Heart right ventricle (tissue), 16 donors: ENCODE measurements at places on chromosomes 2 and 18.

DNA sequence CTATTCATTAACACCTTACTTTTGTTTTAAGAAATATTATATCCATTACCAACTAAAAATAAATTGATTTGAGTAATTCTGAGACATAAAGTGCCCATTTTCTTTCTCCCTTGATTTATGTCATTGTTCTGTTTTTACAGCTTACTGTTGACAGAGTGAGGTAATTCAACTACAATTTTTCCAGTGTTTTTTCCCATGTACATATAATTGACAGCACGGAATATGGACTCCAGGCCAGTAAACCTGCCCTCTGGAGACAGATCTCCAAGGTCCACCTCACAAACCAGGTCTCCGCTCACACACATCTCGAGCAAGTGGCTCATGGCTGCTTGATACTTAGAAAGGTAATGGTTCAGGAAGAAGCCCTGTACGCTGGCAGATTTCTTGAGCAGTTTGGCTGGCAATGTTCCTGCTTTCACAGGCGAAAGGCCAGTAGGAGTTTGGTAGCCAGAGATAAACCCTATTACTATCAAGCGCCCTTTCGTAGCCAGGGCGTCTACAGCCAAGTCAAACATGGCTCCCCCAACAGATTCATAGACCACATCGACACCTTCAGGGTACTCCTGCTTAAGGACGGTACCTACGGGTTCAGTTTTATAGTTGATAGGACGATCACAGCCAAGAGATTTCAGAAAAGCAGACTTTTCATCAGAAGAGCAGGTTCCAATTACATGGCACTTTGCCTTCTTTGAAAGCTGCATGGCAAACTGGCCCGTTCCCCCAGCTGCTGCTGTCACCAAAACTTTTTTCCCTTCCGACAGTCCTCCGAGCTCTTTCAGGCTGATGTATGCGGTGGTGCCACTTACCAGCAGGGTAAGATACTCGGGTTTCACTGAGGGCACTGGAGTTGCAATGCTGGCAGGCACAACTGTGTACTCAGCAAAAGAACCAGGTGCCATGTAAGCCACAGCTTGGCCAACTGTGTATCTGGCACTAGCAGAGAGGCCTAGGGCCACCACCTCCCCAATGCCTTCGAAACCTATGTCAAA lies 7.4 kb downstream of the PTGR3 start:
- no peak for DNase-seq

- no peak for DNase-seq
These were observed 235.5 kb downstream of the GULP1 start for GRCh38 chr2:188527141-188527540.

GRCh38 chr18:53153800-53154199 lies 813.8 kb downstream of the DCC start:
- no peak for DNase-seq

DNA sequence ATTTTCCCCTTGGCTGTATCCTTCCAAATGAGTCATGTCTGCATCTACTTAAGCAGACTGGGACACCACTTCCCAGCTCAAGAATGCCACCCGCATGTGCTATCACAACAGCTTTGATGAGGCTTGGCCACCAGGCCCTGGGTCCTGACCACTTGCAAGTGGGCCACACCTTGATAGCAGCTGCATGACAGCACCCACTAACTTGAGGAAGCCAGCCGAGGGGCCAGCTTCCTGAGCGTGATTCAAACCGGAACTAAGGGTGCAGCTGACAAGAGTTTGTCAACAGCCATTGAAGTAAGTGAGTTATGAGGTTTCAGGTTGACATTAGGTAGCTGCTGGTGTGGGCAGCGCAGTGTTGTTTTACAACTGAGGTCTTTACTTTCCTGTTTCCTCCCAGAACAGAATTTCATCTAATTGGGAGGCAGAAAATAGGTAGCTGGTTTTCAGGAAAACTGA lies 54.4 kb downstream of the EPHA4 start:
- no peak for DNase-seq

GRCh38 chr2:200786826-200787225 lies 24.9 kb upstream of the BZW1 start:
- DNase-seq, result no peak

DNA sequence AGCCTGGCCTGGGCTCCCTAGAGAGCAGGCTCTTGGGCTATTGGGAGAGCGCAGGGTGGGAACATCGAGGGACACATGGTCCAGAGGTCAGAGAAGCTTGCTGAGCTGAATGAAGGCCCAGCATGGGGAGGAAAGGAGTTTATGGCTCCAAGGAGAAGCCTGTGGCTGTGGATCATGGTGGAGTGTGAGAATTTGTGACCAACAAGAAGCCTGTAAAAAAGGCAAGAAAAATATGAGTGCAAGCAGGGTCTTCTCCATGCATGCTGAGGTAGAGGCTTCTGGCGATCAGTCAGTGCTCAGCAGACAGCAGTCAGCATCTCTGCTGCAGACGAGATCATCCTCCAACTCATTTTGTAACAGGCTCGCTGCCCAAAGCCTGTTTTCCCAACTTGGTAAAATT lies 1.3 kb upstream of the SCYGR3 start:
- no peak for DNase-seq

GRCh38 chr2:217732992-217733391 lies 269.8 kb downstream of the TNS1 start:
- no peak for DNase-seq

DNA sequence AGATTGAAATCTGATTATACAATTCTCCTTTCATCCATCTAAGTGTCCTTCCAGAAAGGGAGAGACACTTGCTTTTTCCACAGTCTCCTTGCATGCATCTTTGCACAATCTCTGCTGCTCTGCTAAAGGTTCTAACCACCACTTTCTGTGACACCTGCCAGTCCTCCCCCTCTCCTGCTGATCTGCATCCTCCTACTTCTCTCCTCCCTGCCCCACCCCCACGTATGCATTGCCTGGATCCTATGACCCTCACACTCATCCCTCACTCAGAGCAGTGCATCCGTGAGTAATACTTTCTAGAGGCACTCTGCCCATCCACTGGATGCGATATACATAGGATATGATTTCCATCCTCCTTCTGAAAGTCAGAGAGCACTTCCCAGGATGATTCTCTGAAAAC lies 27.7 kb upstream of the TRAPPC8 start:
- no peak for DNase-seq

DNA sequence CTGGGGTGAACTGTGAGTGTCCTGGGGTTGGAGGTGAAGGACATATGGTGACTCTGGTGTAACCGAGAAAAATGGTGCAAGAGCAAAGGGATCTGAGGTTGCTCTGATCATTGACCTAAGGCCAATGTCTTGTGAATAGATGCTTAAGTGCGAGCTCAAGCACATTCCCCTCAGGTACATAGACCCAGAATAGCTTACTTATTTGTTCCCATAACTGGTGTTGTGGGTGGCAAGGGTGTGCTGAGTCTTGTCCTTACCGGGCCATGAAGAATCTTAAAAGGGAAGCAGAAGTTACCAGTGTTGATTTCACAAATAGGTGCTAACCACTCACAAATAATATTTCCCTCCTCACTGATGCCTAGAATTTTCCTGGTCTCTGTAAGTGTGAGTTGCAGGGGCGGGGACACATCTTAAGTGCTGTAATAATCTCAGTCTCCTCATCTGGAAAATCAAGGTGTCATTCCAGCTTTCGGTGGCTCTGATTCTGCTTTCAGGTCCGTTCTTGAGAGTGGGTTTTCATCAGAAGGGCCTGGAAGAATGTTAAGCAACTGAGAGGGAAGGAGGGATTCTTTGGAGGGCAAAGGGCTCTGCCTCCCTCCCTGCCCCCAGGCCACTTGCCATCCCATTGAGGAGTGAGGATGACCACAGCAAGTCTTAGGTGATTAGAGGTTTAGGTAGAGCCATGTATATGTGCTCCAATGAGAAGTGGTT lies 54.9 kb downstream of the LIPG start:
- no peak for DNase-seq

GRCh38 chr18:64886995-64887394 lies 738.1 kb upstream of the LINC00305 start:
- no peak for DNase-seq

DNA sequence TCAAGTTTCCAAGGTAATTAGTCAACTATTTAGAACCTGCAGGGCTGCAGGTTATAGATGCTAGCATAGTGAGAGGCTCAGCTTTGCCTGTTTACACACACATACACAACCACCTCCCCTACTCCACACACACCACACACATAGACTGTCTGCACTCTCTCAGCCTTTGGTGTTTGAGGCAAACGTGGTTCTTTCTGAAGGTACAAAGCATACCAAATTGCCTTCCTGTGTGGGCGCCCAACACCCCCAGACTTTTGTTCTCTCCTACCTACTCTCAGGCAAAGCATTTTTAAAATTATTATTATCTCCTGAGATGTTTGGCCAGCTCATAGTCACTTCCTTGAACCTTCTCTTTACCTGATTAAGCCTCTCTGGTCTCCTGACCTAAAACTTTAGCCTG lies 44.9 kb downstream of the MYO3B start:
- no peak for DNase-seq

GRCh38 chr2:241742320-241742939 lies 8.0 kb downstream of the D2HGDH start:
- DNase-seq, result no peak

GRCh38 chr2:121017396-121017795 lies 267.6 kb downstream of the TFCP2L1 start:
- DNase-seq, result no peak

DNA sequence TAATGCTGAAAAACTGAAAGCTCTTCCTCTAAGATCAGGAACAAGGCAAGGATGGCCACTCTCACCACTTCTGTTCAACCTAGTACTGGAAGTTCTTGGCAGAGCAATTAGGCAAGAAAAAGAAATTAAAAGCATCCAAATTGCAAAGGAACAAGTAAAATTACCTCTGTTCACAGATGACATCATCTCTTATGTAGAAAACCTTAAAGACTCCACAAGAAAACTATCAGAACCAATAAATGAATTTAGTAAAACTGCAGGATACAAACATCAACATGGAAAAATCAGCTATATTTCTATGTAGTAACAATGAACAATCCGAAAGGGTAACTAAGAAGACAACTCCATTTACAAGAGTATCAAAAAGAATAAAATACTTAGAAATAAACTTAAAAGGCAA lies 112.2 kb downstream of the CHN1 start:
- DNase-seq, result no peak

- no peak for DNase-seq
These were observed 494.2 kb downstream of the ARHGAP15 start for GRCh38 chr2:143623231-143623908.

- peak; percentile 41 for DNase-seq
These were observed 56.9 kb downstream of the BCL2 start for GRCh38 chr18:63262369-63263335.

DNA sequence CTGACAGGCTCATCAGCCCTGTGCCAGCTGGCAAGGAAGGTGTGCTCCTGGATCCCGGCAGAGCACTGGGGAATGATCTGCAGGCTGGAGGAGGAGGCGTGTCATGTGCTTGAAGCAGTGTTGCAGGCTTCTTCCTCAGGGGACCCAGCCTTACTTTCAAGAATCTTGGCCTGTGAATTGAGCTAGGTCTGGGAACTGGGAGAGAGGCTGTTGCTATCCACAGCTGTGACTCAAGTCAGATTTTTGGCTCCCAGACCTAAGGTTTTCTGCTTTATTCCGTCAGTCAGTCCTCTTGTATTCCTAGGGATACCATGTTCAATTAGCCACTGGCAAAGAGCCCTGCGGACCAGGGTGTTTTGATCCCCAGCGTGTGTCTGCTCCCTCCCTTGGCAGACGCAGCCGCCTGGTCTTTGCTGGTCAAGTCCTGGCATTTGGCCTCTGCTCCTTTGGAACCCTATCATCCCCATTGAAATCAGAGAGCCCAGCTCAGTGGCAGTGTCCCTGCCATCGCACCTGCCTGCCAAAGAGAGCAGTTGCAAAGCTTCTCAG lies 32.4 kb downstream of the ASB1 start:
- peak; percentile 53 for DNase-seq

- DNase-seq, result peak; percentile 65
These were observed 54.6 kb upstream of the GPR17 start for GRCh38 chr2:127591221-127591923.

DNA sequence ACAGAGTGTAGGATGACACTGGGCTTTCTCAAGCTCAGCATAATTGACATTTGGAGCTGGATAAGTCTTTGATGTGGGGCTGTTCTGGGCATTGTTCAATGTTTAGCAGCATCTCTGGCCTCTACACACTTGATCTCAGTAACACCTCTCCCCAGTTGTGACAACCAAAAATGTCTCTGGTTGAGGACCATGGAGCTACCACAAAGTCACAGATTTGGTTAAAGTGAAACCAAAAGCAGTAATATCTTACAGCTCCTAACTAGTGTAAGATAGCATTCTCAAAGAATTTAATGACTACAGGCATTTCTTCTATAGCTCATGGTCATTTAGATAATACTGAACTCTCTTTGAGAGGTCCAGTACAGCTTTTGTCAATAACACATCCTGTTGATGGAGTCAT lies 23.4 kb upstream of the PAX3 start:
- no peak for DNase-seq

DNA sequence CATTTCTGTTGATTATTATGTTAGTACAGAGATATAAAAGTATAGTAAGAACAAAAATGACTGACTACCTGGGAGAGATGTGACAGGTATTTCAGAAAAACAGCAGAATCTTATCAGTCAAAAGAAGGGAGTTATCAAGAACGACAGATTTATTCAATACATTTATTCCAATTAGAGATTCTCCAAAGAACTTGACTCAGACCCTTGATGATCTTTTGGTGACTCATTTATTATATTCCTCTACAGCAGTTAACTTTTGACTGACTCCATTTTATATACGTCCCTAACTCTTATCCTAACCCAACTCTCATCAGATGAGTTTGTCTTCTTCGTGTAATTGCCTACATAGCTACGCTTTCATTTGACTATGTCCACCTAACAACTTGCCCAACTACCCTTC lies 91.1 kb downstream of the C2orf74 start:
- DNase-seq, result no peak

GRCh38 chr2:70012887-70013286 lies 51.5 kb upstream of the ASPRV1 start:
- DNase-seq, result no peak

DNA sequence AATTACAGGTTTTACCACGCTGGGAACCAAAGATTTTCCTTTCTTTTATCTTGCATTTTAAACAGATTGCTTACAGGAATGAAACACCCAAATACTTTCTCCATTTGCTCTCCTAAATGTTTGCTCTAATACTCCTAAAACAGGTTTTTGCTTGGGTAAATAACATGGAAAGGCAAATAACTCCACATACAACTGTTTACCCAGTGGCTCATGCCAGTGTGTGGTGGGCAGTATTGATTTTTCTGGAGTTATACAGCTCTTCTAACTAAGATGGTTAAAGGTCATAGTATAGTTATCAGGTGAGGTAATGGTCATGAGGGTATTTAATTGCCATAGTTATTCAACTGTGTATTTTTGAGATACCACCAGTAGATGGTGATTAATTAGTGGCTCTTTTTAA lies 61.2 kb upstream of the RAB27B start:
- no peak for DNase-seq

DNA sequence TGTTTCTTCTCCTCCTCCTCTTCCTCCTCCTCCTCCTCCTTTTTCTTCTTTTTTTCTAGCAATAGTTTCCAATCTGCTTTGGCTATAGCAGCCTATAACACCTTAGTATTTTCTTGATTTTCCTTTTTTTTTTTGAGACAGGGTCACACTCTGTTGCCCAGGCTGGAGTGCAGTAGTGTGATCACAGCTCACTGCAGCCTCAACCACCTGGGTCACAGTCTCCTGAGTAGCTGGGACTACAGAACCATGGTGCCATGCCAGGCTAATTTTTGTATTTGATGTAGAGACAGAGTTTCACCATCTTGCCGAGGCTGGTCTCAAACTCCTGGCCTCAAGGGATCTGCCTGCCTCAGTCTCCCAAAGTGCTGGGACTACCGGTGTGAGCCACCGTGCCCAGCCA lies 10.7 kb upstream of the THNSL2 start:
- DNase-seq, result no peak

GRCh38 chr2:202278944-202279343 lies 13.4 kb downstream of the NOP58 start:
- no peak for DNase-seq
